ENCODE measurements at places on chromosomes 6 and 20.

- no peak for DNase-seq
Measured at GRCh38 chr6:120363429-120363828, 970.9 kb downstream of the TBC1D32 start.

- no peak for DNase-seq
Measured at GRCh38 chr6:147910281-147910680, 401.8 kb downstream of the SAMD5 start.

- DNase-seq = no peak
Measured at GRCh38 chr6:44468835-44469234, 81.3 kb downstream of the CDC5L start.

- no peak for DNase-seq
Measured at GRCh38 chr20:12627485-12627884, 381.3 kb upstream of the SPTLC3 start.

GRCh38 chr20:5356941-5357340 is 40.2 kb upstream of the PROKR2 start:
- DNase-seq = no peak

DNA sequence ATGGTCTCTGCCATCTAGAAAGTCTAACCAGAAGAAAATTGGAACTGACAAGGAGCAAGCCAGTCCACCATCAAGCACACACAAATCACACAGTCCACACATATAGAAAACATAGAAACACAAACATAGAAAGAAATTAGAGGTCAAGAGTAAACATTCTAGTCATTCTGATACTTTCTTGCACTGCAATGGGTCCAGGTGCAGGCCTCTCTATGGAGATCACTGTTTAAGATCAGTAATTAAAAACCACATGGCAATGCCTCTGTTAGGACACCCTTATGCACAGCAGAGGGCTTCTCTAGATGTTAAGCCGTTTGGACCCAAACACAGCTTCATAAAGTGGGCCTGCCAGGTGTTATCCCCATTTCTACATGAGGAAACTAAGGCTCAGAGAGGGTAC is 42.8 kb upstream of the SLC22A23 start:
- DNase-seq = no peak

- no peak for DNase-seq
Measured at GRCh38 chr6:134358320-134358719, 40.4 kb upstream of the SGK1 start.

GRCh38 chr6:1251198-1252155 is 60.4 kb upstream of the FOXQ1 start:
- DNase-seq = no peak

- DNase-seq = no peak
Measured at GRCh38 chr6:84228198-84228543, 728 bp upstream of the CEP162 start.

- DNase-seq = no peak
Measured at GRCh38 chr20:5024103-5024502, 22.8 kb upstream of the SLC23A2 start.

DNA sequence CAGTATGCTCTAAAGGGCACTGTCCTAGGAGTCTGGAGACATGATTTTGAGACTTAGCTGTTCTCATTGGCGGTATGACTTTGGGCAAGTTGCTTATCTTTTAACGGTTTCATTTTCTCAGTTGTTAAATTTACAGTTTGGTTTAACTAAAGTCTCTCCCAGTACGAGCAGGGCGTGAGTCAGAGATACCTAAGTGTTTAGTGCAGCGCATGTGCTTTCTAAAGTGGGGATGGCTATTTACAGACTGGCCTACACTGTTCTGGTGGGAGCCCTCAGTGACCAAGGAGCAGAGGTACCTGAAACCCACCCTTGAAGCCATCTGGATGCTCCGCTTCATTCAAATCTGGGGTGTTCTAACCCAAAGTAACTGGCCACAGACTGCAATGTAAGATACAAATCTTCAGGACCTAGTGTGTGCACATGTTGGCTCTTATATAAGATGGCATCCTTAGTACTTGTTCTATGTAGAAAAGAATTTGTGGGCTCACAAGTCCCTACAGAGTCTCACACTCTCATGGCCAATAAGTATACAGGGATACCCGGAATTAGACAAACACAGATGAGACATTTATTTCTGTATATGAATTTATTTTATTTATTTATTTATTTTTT is 10.7 kb downstream of the MSH5 start:
- no peak for DNase-seq

DNA sequence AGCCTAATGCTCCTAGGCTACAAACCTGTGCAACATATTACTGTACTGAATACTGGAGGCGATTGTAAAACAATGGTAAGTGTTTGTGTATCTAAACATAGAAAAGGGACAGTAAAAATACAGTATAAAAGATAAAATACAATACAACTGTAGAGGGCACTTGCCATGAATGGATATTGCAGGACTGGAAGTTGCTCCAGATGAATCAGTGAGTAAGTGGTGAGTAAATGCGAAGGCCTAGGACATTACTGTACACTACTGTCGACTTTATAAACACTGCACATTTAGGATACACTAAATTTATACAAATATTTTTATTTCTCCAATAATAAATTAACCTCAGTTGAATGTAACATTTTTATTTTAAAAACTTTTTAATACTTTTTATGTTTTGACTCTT is 485.0 kb downstream of the MMUT start:
- DNase-seq = no peak

- no peak for DNase-seq
Measured at GRCh38 chr20:9506280-9506821, 8.0 kb upstream of the LAMP5 start.

- no peak for DNase-seq
Measured at GRCh38 chr20:17956099-17956685, 12.4 kb downstream of the SNX5 start.

DNA sequence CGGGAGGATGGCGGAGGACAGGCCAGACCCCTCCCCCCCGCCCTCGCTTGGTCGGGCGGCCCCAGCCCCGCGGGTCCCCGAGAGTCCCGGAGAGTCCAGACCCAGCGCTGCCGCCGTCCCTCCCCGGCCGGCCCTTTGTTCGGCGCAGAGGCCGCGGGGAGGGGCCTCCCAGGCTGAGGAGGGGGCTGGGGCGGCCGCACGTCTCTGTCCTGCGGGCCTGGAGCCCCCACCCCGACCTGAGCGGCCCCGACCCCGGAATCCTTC is 806 bp downstream of the KCNQ2 start:
- no peak for DNase-seq

GRCh38 chr6:8749465-8749864 is 314.1 kb upstream of the SLC35B3 start:
- DNase-seq = no peak

GRCh38 chr6:135586844-135587243 is 89.3 kb upstream of the AHI1 start:
- DNase-seq = peak; percentile 7

GRCh38 chr6:12250383-12250770 is 39.8 kb upstream of the EDN1 start:
- DNase-seq = no peak

- no peak for DNase-seq
Measured at GRCh38 chr6:65461121-65461520, 245.9 kb downstream of the EYS start.

- no peak for DNase-seq
Measured at GRCh38 chr6:169794317-169795055, 43.1 kb downstream of the ERMARD start.

DNA sequence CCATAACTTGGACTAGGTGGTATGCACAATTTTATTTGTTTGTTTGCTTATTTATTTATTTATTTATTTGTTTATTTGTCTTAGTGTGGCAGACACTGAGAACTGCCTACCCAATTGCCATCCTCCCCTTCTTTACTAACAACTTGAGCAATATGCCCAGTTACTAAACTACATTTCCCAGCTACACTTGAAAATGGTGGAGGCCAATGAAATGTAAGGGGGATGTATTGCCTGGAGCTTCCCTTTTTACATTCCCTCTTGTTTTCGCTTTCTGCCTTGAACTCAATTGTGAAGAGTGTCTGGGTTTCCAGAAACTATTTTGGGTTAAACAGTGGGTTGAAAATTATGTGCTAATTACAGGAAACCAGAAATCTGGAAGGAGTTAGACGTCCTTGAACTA is 152.7 kb upstream of the FKBP1C start:
- DNase-seq = peak; percentile 70

DNA sequence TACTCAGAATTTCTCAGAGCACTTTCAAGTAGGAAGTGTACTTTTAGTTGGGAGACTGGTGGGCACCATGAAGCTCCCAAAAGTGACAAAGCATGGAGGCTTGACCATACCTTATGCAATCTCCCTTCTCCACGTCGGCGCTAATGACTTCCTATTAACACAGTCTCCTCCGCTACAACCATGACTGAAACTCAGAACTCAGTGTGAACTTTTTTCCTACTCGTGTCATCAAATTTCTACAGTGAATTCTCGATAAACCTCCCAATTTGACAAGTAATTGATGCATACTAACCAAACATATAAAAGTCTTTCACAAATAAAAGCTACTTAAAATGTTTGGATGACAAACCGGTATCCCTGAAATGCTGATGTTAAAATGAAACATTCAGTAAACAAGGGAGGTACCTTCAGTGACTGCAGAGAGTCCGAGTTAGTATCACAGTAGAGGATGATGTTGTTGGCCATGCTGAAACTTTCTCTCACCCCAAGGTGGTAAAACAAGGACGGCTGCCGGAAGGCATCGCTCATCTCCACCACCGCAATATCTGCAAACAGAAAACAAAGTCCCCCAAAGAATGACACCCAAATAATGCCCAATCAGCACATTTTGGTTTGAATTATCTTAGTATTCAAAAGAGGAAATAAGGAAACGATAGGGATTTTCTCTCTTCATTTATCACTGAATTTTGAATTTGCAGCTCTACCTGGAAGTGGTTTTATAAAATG is 72.1 kb downstream of the MAP3K5 start:
- DNase-seq = no peak

- DNase-seq = no peak
Measured at GRCh38 chr6:143478479-143479062, 28.0 kb downstream of the PEX3 start.

DNA sequence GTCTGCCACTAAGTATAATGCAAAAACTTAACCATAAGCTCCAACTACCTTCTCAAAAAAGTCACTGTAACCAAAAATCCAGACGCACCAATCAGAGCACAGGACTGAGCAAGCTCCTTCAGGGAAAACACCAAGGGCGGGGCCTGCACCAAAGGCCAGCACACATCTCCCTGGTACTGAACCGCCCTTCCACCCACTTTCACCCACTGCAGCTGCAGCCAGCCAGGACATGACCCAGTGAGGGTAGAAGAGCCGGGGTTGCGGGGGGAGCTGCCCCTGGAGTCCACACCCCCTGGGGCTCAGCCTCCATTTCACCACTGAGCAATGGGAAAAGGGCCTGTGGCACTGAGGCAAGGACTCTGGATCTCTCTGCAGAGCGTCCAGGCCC is 54.3 kb downstream of the TAF4 start:
- DNase-seq = no peak

DNA sequence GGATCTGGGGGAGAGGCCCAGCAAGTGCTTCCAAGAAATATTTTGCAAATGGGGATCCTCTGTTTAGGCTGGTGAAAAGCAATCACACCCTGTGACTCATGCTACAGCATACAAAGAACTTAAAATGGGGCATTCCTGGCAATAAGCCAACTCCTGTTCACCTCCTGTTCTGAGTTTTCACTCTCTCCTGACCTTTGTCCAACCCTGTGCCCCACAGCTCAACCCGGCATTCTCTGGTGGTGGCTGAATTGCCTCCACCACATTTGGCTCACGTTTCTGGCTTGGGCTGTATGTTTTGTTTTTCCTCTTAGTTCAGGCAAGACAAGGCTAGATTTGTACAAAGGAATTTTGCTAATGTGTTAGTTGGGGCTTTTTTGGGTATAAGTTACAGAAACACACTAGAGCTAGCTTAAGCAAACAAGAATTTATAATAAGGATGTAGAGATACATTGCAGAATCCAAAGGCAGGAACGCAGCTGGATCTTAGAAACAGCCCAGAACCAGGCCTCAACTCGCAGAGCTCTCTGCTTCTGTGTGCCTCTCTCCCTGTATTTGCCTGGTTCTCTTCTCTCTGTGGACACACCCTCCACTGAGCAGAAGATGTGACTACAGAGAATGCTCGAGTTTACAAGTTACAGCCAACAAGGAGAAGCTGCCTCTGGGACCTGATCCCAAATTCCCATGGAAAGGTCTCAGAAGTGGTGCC is 9.4 kb downstream of the ABCC10 start:
- no peak for DNase-seq

GRCh38 chr20:36349384-36350170 is 43.4 kb downstream of the DLGAP4 start:
- no peak for DNase-seq

DNA sequence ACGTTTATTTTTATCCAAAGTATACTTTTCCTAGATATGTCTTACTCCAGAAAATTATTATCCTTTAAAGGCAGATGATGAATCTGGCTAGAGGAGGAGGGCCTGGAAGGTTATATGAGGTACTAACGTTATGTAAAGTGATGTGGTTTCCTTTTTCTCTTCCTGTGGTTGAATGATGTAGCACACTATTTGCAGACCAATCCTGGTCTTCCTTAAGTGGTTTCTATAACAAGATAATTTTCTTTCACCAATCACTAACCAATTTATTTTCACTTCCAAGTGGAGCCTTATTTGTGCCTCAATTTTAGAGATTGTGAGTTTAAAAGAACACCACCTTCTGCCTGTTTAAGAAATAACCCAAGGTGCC is 154.6 kb upstream of the SOX4 start:
- DNase-seq = peak; percentile 76

- DNase-seq = no peak
Measured at GRCh38 chr6:63295553-63296194, 24.1 kb downstream of the LGSN start.

GRCh38 chr6:125044667-125045066 is 82.4 kb downstream of the RNF217 start:
- no peak for DNase-seq

GRCh38 chr6:125819535-125820326 is 29.0 kb downstream of the NCOA7 start:
- DNase-seq = no peak

DNA sequence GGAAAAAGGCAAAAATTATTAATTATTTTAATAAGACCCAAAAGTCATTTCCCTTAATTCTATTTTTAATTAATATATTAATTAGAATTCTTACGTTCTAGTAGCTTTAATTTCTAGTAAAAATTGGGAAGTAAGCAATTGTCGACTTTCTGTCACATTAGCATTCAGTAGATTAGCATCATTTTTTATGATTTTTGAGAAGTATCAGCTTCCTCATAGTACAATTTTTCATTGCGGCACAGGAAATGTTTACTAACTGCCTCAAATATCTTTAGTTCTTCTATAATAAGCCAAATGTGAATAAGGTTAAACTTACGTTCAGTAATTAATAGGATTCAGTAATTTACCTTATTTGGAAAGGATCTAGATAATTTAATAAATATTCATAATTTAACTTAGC is 687.4 kb downstream of the EPM2A start:
- DNase-seq = no peak

DNA sequence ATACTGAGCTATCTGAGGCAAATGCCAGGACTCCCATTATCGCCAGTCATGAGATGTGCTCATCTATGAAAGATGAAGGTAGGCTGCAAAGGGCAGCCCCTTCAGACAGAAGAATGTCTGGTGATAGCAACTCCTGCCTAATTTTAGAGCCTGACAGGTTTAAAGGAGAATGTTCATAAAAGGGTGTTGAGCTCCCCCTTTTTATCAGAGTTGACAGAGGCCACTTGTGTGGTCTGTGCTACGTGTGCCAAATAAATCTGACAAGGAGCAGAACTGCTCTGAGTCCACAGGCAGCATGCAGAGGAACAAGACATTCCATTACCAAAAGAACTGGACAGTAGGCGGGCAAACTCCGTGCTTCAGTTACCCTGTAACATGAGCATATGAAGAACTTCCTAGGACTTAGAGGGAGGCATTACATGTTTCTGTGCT is 101.8 kb downstream of the PREP start:
- DNase-seq = no peak

GRCh38 chr6:145669627-145670034 is 65.7 kb downstream of the EPM2A start:
- no peak for DNase-seq
